ENCODE measurements at places on chromosomes 4 and X.

DNA sequence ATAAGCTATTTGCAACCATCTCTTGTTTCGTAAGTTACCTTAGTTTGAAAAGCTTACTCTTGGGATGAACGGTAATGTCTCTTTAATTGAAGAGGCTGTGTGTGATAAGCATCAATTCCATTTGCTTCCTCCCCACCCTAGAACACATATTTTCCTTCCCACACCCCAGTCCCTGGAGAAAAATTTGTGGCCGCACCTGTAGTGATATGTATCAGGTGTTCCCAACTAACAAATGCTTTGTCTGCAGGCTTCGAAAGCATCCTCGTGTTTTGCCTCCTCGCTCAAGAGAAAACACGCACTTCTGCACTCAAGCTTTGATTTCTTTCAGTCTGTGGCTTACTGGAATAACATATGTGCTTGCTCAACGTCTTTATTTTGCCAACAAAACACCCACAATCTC is 143.8 kb upstream of the OTUD4 start:
- DNase-seq, result no peak

GRCh38 chr4:89373394-89373793 is 65.8 kb upstream of the GPRIN3 start:
- DNase-seq, result no peak

DNA sequence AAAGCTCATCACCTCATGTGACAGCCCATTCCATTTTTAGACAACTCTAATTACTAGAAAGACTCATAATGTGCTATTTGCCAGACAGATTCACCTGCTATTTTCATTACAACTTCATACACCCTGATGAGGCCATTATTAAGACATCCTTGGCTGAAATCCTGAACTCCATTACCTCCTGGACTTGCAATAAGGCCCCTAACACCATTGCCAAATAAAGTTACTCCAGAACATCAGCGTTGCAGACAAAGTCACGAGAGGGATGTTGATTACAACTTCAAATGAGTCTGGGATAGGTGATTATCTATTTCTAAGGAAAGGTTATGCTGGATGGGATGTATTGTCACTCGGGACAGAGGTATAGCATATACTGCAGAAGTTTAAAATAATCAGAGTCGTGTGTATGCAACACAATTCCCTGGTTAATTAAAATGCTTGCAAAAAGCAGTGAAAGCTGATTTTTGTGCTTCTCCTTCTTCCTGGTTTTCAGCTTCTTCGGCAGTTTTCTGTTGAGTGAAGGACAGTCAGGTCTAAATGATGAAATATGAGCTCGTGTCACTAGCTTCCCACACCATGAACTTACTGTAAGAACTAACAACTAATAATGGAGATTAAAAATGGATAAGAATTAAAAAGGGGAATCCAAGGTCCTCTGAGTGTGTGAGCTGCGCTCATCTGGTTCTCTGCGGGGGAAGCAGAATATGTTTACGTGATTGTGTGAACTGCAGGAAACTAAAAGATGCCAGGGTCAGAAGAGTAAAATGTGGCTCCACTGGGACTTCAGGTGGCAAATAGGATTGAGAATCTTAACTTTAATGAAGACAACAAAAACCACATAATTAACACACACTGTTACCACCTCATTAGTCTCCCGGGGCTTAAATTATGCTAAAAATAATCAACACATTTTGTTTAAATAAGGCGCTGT is 17.6 kb upstream of the SOD3 start:
- no peak for DNase-seq

- DNase-seq, result no peak
Observed at GRCh38 chrX:149275836-149276235, 229.3 kb downstream of the IDS start.

DNA sequence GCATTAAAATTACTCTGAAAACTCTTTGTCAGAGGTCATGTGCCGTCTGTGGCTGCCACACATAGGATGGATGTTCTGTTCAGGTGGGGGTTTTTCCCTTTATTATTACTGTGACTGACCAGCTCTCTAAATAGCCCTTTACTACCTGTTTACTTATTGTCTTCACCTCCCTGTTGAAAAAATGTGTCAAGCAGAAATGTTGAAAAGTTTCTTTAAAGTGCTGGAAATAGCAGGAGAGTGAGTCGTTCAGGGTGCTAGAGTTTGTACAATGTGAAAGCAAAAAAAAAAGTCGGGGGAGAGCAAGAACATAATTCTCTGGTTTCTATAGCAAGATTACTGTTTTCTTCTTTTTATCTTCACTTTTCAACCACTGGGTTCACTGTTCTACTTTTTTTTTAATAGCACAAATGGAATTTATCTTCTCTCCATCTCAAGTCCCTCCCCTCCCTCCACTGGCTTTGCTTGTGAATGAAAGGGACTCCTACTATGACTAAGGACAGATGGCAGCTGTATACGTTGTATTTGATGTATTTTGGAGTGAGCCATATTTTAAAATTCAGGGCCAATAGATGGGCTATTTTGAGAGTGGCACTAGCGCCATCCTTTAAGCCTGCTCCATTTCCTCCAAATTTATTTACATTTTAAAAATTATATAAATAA is 33.3 kb downstream of the ARX start:
- no peak for DNase-seq

DNA sequence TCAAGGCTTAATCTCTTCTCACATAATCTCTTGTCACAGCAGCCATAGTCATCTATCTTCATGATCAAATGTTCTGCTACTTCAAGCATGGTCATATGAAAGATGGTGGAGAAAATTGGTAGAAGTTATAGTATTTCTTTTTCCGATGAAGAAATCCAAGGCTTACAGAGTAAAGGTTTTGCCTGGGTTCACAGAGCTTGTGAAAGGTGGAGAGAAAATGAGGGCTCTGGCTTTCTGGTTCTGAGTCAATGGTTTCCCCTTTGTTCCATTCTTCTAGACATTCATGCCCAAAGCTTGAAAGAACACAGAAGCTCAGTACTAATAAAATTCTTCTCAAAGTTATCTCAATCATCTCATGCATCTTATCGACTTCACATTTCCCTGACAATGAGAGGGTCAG is 36.1 kb downstream of the CLNK start:
- DNase-seq, result no peak

GRCh38 chrX:124209792-124210576 is 122.5 kb upstream of the TEX13D start:
- no peak for DNase-seq

GRCh38 chr4:81609844-81610243 is 138.1 kb upstream of the RASGEF1B start:
- DNase-seq, result no peak

DNA sequence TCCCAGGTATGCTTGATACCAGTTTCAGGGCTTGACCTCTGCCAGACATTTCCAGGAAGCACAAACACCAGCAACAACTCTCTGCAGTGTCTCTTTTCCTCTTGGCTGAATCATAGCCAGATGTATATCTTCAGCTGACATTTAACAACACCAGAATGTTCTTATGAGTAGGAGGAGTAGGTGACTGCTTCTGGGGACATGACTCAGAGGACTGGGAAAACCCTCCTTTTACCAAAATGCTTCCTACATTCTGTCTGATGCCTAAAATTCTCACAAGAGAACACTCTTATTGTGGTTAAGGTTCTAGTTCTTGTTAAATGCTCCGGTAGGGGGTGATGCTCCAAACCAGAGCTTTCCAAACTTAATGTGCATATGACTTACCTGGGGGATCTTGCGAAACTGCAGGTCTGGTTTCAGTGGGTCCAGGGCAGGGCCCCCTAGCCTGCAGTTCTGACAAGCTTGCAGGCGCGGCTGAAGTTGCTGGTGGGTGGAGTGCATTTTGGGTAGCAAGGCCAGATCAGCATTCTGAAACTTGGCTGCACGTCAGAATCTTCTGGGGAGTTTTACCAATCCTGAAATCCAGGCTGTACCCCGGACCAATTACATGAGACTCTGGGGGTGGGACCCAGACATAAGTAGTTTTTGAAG is 329.3 kb upstream of the RPS6KA3 start:
- DNase-seq, result no peak

GRCh38 chr4:180465364-180465763 is 1777.8 kb upstream of the TENM3 start:
- DNase-seq, result no peak

GRCh38 chrX:40968180-40968579 is 117.1 kb upstream of the USP9X start:
- DNase-seq, result no peak

GRCh38 chrX:46716796-46717195 is 42.1 kb downstream of the SLC9A7 start:
- DNase-seq, result no peak

- no peak for DNase-seq
Observed at GRCh38 chr4:184382189-184382846, 92.0 kb downstream of the IRF2 start.

Data from hypothalamus (tissue), 51 donors.